ENCODE measurements at places on chromosomes 1 and 21.

GRCh38 chr1:87044424-87044823 lies 130.0 kb downstream of the HS2ST1 start:
- DNase-seq: no peak

DNA sequence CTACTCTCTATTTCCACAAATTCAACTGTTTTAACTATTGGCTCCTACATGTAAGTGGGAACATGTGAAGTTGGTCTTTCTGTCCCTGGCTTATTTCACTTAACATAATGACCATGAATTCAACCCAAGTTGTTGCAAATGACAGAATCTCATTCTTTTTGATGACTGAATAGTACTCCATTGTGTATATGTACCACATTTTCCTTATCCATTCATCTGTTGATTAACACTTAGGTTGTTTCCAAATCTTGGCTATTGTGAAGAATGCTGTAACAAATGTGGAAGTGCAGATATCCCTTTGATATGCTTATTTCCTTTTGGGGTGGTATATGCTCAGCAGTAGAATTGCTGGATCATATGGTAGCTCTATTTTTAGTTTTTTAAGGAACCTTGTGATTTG lies 33.0 kb downstream of the GBP6 start:
- no peak for DNase-seq

DNA sequence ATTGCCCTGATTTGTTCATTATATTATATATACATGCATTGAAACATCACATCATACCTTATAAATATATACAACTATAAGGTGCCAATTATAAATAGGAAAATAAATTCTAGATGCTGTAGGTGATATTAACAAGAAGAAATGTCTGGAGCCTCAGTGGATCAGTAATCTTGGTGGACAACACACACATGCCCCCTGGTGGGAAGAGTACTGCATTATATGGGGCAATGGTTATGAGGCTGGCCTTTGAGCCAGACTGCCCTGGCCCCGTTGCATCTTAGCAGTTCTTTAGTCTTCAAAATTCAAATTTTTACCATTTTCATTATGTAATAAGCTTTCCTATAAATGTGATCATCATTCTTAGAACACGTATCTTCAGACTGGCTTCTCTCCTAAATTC lies 335.0 kb upstream of the GREM2 start:
- no peak for DNase-seq

DNA sequence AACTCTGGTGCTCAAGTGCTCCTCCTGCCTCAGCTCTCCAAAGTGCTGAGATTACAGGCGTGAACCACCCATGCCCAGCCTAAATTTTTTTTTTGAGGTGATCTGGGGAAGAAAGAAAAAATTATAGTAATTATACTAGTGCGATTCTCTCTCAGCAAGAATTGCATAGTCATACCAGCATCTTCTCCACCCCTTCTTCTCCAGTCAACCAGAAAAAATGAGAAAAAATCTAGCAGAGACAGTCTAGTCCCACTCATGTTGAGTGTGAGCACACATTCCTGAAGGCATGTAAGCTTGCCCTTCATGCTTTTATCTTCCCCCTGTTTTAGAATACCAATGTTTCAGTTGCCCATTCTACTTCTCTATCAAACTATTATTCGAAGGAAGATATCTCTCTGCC lies 207.6 kb downstream of the S1PR1 start:
- DNase-seq: no peak

- DNase-seq: no peak
Observed at GRCh38 chr1:200869376-200869752, 3.4 kb upstream of the GPR25 start.

- no peak for DNase-seq
Observed at GRCh38 chr1:86239490-86239889, 82.9 kb upstream of the COL24A1 start.

- DNase-seq: no peak
Observed at GRCh38 chr1:162368451-162368850, 8.2 kb downstream of the SPATA46 start.

All from ovary (tissue), 10 donors.